Aorta (tissue), 5 donors: ENCODE measurements at places on chromosomes 4 and X. TPM values are rescaled to one million over a fixed set of nuclear protein-coding genes. Genes with fewer than 3 reads are reported as not detected.

GRCh38 chrX:37906357-37906756 is 59.0 kb upstream of the DYNLT3 start:
- no peak for DNase-seq

GAGE12F gene
- total RNA-seq: not detected

- DNase-seq: no peak
Observed at GRCh38 chr4:54708339-54709279, 50.9 kb downstream of the KIT start.

ETDB gene
- total RNA-seq: not detected

GRCh38 chr4:124337874-124338273 is 374.7 kb downstream of the ANKRD50 start:
- DNase-seq: no peak

DNA sequence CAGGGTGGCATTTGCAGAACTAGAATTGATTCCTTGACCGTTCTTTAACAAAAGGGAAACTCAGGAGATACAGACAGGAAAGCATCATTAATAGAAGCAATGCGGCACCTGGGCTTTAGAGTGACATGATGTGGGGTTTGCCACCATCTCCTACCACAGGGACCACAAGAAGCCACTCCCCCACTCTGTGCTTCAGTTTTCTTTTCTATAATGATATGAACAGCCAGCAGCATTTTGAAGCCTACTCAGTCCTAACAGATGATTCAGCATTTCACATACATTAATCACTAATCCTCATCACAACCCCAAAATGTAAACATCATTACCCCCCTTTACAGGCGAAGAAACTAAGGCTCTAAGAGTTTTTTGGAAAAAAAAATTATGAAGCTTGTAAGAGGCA is 22.9 kb downstream of the CCDC149 start:
- no peak for DNase-seq

TMA16 gene
- 27.3 TPM for total RNA-seq

DNA sequence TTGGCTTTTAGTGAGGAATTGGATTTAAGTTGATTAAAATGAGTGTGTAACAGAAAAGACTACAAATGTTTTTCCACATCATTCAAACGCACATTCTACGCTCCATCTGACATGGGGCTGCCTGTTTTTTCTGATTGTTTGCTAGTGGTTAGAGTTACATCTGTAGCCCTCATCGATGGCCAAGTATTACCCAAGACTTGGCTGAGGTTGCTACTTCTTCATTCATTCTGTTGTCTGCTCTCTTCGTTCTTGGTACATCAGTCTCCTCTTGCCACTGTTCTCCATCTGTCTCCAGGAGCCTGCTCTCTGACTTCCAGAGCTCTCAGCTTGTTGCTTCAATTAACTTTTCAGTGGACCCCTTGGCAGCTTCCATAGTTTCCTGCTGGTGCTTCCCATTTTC is 1844.6 kb upstream of the TENM3 start:
- no peak for DNase-seq

GRCh38 chr4:47413521-47413920 is 50.0 kb downstream of the COMMD8 start:
- no peak for DNase-seq

- no peak for DNase-seq
Observed at GRCh38 chr4:186882293-186882692, 158.6 kb upstream of the FAT1 start.

AKAP4 gene
- total RNA-seq: not detected
